ENCODE measurements at places on chromosomes 11 and 22.

GRCh38 chr11:64268893-64269539 lies 15.4 kb downstream of the BAD start:
- peak; percentile 2 for ATAC-seq

- ATAC-seq: no peak
Measured at GRCh38 chr11:99343117-99343516, 322.4 kb downstream of the CNTN5 start.

DNA sequence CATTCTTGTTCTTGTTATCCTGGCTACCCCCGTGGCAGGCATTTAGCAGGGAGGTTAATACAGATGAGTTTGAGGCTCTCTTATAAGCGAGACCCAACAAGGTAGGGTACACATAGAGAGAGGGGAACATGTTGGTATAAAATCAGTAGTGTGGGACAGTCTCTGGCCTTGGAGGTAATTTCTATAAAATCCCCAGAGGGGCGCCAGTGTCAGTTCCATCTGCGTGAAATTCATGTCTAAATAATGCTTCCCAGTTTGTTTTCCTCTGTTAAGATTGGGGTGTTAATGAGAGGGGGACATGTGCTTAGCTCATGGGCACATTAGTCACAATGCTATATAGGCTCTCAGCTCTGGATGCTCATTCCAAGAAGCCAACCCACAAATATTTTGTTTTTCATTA lies 150.7 kb downstream of the MYO18B start:
- no peak for ATAC-seq

DNA sequence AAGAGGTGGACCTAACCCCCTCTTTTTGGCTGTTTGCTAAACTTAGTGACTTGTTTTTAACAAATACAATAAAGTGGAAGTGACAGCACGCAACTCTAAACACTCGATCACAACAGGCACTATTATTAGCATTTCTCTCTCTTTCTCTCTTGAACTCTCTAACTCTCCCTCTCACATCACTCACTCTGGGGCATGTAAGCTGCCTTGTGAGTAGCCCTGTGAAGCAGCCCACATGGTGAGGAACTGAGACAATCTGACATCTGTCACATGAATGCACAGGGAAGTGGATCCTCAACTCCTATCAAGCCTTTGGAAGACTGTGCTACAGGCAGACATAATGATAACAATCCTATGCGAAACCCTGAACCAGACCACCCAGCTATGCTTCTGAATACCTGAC lies 609.0 kb upstream of the CNTN5 start:
- no peak for ATAC-seq

DNA sequence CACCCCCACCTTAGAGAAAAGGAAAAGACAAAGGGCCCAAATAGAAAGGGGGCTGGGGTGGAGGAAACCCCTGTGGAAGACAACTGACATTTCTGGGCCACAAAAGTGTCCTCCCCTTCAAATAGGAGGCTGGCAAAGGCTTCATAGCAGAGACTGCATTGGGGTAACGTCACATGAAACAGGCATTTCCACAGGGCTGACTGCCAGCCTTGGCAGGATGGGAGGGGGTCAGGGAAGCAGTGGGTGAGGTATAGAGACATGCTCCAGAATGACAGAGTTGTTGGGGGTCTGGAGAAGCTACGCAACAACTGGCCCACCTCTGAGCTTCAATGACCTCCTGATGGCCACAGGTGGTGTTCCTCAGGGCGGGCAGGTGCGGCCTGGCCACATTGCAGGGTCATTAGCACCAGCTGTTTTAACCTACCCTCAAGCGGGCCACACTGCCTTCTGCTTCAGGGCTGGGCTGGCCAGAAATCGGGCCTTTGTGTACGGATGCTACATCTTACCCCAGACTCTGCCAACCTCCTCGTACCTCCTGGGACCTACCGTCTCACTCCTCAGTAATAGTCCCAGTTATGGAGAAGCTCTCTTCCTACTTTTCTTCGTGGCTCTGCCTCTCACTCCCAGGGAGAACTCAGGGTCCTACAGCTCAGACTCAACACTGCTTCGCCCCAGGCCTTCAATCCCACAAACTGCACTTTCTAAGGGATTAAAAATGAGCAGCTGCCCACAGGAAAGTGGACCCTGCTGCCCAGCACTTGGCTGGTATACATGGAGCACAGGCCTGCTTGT lies 160.0 kb upstream of the NCAM1 start:
- no peak for ATAC-seq

All from motor neuron (in vitro differentiated cells).